ENCODE measurements at places on chromosomes 12 and 14. TPM values are rescaled to one million over a fixed set of nuclear protein-coding genes. Genes with fewer than 3 reads are reported as not detected.

DNA sequence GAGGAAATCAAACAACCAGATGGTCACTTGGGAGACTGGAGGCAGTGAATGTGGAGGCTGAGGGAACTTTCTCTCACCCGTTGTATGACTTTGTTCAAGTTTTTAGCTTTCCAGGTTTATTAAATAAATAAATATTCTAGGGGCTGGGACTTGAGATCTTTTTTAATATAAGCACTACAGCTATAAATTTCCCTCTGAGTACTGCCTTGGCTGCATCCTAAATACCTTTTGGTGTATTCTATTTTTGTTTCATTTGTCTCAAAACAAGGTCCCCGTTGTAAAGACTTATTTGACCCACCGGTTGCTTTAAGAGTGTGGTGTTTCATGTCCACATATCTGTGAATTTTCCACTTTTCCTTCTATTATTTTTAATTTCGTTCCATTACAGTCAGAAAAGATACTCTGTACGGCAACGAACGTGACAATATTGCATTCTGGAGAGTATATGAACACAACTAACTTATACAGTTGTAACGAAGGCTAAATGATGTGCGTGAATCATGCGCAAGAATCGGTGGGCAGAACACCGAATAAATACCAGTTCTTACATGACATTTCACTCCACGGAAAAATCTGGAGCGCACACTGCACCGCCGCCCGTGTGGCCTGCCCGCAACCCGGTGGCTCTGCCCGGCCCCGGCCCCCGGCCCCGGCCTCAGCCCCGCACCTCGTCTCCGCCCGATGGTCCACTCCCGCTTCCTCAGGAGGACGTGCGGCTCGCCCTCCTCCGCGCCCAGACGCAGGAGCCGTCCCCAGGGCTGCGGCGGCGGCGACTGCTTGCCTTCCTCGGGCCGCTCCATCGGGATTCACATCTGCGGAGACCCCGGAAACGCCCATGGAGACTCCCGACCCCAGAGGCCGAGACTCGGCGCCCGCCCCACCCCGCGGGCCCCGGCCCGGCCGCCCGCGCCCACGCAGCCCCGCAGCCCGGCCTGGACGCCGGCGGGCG lies 602 bp downstream of the CHFR start:
- H3K4me3 ChIP-seq, result peak overlapping the region; percentile 78
- H3K27me3 ChIP-seq, result no peaks in the 10 kb centered on the region
- H3K36me3 ChIP-seq, result no peaks in the 10 kb centered on the region
- H3K27ac ChIP-seq, result no peak overlapping the region

DNA sequence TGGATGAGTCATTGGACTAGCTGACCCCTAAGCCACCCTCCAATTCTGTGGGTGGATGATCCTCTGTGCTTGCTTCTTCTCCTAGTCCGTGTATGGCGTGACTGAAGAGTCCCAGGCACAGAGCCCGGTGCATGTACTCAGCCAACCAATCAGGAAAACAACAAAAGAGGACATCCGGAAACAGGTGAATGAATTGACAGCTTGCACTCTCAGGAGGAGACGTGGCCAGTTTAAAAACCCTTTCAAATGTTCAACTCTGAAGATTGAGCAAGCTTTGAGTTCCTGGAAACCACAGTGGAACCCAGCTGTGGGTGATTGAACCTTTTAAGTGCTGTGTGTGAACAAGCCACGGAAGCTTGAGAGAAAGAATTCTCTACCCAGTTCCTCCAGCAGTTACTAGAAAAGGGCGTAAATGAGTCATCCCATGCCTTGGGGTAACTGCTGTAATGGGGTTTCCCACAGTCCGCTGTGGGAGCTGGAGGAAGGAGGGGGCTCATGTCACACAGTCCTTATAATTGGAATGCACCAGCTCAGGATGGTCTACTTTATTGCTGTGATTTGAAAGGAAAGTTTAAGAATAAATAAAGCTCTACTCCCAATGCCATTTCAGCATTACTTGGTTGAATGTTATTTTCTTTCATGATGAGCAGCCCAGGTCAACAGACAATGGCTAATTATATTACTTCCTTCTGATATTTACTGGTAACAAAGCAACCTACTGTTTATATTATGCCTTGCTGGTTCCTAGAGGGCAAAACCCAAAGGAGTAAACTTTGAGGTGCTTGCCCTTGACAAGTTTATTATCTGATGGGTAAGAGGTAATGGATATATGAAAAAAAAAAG lies 417.0 kb downstream of the DPF3 start:
- H3K27ac ChIP-seq, result no peak overlapping the region
- H3K4me1 ChIP-seq, result no peaks in the 10 kb centered on the region

- H3K36me3 ChIP-seq, result no peaks in the 10 kb centered on the region
- H3K4me3 ChIP-seq, result no peak overlapping the region
- no peak for DNase-seq
- H3K27ac ChIP-seq, result no peak overlapping the region
- H3K4me1 ChIP-seq, result no peaks in the 10 kb centered on the region
- H3K27me3 ChIP-seq, result no peaks in the 10 kb centered on the region
These were observed 533.7 kb downstream of the RPS29 start for GRCh38 chr14:49052521-49052920.

Gene NANOG
- 0.06 TPM for total RNA-seq

Gene PTPRO
- 0.28 TPM for total RNA-seq
